Stimulated activated CD4-positive, alpha-beta T cell treated with anti-CD3 and anti-CD28 coated beads, Interleukin-1b, Interleukin-23, amount 100 ng/mL, for 1 hour (primary cell): ENCODE measurements at places on chromosomes 2 and 18.
A peak's percentile ranks its signal among the peaks of the same experiment; 100 is the strongest.

- DNase-seq = no peak
Measured at GRCh38 chr2:208830203-208830602, 423.6 kb downstream of the PTH2R start.

- DNase-seq = no peak
Measured at GRCh38 chr18:76476665-76477561, 18.1 kb downstream of the ZNF516 start.

DNA sequence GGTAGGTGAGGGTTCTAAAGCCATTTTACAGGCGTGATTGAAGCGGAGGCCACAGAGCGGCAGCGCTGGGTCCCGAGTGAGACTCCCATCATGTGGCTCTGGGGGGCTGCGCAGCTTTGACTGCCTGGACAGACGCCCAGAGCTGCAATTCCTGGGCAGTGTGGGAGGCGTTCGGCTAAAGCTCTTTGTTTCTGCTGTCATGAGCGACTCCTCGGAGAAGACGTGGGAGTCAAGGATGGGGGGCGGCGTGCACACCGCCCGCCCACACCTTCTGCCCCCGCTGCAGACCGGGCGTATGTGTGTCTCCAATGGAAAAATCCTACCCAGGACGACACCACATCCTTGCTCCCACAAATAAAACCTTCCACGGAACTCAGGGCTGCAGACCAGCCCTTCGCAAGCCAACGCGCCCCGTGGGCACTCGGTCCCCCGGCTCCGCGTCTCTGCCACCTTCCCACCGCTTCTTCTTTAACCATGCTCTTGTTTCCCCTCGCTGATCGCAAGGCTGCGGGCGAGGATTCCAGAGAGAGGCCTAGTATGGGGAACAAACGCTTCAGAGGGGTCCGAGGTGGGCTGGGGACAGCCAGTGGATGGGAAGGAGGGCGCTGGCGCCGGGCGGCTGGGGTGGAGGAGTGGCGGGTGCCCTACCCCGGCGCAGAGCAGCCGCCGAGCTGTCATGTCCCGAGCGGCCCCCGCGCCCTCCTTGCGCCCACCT, 680 bp upstream of the LBH start:
- no peak for DNase-seq

- no peak for DNase-seq
Measured at GRCh38 chr2:232008907-232009638, 47.6 kb downstream of the DIS3L2 start.

DNA sequence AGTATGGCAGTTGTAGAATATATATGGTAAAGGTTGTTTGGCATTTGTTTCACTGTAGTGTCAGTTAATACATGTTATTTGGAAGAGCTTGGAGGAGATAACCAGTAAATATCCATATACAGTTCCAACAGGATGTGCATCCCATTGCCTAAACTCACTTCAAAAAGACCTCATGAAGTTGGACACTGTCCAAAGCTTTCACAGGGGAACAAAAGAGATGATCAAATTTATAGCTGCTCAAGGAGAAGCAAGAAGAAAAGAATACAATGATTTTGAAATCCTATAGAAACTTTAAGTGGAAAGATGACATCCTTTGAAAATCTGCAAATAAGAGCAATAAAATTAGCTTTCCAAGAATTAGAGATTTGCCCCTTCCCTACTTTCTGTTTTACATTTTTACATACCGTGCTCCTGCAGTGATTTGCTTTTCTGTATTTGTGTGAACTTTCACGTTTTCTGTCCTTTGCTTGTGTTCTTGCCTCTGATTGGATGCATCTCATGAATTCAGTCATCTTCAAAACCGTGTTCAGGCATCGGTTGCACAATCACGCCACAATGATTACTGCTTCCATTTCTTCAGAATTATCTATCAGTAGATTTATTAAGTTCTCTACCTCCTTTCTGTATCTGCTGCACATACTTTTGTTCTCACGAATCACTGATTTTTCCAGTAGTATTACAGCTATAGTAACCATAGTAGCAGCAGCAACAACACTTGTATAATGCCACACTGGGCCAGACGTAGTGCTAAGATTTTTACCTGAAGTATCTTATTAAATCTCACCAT, 83.8 kb downstream of the PARD3B start:
- no peak for DNase-seq

- no peak for DNase-seq
Measured at GRCh38 chr2:232447638-232448303, 8.2 kb upstream of the ALPI start.

GRCh38 chr18:23805898-23806297, 116.6 kb downstream of the LAMA3 start:
- no peak for DNase-seq

- no peak for DNase-seq
Measured at GRCh38 chr2:32951672-32952071, 4.9 kb downstream of the LTBP1 start.

DNA sequence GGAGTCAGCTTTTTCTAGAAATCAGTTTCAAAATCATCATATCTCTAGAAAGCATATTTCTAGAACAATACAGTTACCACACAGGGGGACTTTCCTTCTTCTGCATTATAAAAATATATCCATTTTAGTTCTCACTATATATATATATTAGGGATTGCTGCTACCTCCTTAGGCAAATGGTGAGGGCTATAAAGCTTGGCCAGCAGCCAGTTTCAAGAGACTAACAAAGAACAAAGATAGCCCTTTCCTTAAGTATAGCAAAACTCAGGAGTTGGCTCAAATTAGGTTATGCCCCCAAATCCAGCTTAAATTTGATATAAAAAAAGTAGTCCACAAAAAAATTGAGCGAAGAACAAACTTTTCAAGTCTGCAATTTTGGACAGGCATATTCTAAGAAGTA, 70.0 kb downstream of the EIF2AK3 start:
- DNase-seq = no peak

DNA sequence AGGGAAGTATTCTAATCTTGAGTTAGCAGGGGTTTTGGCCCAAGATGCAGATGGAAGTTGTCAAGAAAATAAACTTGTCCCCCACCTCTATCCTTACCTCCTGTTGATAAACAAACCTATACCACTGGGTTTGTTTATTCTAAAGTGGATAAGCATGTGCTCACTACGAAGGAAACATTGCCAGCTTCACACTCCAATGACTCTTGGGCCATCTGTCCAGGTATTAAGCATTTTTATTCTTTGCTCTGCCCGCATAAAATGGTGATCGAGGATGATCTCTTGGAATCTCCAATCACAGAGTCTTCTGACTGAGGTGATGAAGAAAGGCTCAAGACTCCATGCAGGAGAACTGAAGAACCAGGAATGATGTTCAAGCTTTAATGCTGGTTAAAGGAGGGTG, 1908.4 kb upstream of the PIK3C3 start:
- no peak for DNase-seq

DNA sequence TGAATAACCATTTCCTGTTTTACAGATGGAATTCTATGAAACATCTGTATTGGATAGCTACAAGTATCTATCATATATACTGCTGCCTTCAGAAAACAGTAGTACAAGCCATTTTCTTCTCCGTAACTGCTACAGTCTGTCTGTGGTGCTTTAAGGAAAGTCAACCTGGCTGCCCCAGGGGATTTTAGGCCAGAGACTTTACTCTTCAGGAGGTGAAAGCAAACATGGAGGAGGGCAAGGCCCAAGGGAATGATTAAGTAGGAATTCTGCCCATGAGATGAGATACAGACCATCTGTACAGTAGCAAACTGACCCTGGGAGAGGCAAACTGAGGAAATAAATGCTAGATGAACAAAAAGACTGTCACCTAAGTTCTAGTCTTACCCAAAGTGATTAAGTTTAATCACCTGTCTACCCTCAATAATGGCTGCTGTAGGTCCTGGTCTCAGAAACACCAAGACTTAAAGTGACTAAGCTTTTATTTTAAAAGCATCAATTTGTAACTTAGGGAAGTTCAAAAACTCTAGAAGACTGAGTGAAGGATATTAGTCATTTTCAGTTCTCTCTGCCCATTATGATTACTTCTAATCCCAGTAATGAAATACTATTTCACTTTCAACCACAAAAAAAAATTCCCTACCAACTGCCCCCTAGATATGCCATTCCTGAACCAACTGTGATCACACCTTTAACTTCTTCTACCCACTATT, 14.8 kb downstream of the MBD2 start:
- no peak for DNase-seq

DNA sequence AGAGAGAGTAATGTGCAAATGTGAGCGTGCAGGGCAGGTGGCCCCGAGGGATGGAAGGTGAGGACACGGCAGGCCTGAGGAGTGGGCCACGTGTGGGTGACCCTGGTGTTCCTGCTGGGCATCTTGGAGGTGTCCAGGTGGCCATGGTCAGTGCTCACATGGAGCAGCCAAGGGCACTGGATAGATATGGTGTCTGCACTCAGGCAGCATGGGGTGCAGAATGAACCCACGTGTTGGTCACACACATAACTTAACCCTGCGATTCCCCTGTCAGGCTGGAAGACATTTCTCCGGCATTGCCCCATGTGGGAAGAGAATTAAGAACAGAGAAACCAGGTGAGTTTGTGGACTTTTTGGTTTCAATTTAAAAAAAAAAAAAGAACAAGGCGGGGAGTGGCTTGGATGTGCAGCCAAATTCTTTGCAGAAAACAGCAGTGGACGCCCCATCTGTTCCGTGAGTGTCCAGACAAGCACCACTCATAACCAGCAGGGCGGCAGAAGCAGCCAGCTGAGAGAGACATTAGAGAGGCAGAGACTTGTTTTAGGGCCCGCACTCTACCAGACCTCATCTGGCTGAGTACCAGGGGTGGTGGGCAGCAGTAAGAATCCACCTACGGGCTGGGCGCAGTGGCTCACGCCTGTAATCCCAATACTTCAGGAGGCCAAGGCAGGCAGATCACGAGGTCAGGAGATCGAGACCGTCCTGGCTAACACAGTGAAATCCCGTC, 249.8 kb downstream of the ACKR3 start:
- no peak for DNase-seq

DNA sequence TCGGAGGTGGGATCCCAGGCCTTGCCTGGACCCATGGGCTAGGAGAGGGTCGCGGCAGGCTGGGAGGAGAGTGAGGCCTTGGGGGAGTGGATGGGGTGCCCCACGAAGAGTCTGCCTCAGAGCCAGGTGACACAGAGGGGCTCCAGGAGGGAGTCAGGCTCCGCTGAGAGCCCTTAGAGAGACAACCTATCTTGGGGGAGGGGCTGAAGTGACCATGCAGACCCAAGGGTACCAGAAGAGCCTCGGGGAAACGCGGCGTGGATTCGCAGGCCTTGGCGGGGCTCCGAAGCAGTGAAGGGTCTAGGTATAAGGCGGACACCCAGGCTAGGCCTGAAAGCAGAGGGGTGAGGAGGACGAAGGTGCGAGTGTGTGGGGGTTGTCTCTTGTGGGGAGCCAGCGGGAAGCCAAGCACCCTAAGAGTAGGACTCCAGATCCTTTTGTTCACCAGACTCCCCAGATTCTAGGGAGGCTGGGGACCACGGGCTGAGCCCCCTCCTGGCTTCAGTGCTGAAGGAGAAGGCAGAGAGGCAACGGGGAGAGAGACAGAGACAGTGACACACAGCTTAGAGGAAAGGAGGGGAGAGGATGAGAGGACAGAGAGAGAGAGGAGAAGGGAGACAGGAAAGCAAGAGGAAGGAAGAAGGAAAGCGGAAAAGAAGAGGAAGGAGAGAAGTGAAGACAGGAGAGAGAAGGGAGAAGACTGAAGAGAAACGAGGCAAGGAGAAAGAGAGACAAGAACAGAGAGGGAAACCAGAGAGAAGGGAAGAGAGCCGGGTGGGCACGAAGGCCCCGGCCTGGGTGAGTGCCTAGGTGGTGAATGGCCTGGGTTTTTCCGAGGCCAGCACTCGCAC, 1.1 kb upstream of the HOXD11 start:
- no peak for DNase-seq

DNA sequence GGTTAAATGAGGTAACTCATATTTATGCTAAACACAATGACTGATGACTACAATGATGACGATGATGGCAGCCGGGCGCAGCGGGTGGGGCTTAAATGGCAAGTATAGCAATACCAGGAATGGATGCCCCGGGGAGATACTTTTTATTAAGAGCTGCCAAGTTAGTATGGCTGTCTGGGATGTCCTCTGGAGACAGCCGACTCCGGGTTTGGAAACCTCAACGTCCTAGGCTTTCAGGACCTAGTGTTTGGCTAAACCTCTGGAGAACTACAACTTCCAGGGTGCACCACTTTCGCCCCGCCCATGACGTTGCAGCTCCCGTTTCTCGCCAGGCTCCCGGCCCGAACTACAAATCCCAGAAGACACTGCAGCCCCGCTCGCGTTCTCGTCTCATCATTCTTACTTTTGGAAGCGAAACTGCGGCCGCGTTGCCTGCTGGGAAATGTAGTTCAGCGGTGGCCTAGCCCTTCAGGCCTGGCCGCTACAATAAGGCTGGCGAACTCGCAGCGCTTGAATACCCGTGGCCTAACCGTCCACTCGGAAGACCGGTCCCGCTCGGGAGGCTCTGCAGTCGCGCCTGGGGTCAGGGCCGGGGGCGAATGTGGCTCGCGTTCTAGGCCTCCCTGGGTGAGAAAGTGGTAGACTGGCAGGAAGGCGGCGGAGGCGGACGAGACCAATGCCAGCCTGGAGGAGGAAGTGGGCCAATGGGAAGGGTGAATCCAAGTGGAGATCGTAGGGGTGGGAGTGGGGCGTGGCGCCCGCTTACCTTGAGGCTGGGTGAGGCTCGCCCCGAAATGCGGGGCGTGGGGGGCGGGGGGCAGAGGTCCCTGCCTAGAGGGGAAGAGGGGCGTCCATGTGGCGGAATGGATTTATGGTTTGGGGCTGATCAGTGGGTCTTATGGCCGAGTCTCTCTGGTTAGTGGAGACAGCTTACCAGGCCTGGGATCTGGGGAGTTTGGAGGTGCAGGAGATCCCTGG, at the start of gene SMARCAL1:
TSS of gene SMARCAL1 (plus strand) at position 463 of the 978 bp plus-strand sequence. CDS start 2,221 bp downstream, outside the sequence.
- peak; percentile 98 for DNase-seq

DNA sequence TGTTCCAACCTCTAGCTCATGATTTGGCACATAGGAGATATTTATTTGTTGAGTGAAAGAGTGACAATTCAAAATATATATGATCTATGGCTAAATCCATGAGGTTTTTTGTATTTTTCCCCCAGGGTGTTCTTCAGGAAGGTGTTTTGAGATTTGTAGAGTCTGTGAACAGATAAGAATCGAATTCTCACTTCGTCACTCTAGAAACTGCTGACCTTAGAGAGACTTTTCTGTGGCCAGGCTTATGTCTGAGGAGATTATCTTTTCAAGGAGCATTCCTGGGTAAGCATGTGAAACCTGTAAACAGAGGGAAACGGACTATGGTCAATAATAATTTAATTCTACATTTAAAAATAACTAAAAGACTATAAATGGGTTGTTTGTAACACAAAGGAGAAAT, 849 bp upstream of the ITGB6 start:
- DNase-seq = no peak

DNA sequence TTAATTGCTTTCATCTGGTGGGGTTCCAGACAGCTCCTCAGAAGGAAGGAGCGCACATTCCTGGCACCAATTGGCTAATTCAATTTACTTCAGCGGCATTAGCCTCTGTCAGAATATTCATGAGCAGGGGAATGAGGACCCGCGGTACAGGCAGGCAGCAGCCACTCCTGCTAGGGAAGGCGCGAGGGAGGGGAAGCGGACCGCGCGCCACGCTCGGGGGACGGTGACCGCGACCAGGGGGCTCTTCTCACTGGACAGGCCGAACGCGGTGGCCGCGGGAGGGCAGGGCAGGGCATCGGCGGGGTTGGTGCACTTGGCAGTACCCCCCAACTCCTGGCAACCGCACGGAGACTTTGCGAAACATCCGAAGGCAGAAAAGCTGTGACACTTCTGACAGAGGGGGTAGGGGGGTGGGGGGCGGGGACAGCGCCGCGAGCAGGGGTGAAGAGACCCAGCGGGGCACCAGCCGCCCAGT, at the start of gene CDH20:
TSS of gene CDH20 (plus strand) at position 160 of the 475 bp plus-strand sequence.
- DNase-seq = no peak

GRCh38 chr18:41993151-41993550, 38.1 kb downstream of the PIK3C3 start:
- no peak for DNase-seq
